ENCODE measurements at places on chromosomes 5 and 9. TPM values are rescaled to one million over a fixed set of nuclear protein-coding genes. Genes with fewer than 3 reads are reported as not detected.

- no peak overlapping the region for H3K4me3 ChIP-seq
- peaks cover 13% of the 10 kb centered on the region for H3K27me3 ChIP-seq
- no peak for DNase-seq
- no peaks in the 10 kb centered on the region for H3K4me1 ChIP-seq
- H3K36me3 ChIP-seq: no peaks in the 10 kb centered on the region
Measured at GRCh38 chr9:124629600-124629999, 122.4 kb upstream of the NR5A1 start.

GRCh38 chr5:51383131-51384121 lies at the start of gene ISL1:
Gene ISL1 (plus strand): TSS chr5:51383448. CDS start chr5:51383672, 224 bp downstream.
- peaks cover 98% of the 10 kb centered on the region for H3K27me3 ChIP-seq
- H3K4me1 ChIP-seq: peaks cover 35% of the 10 kb centered on the region
- no peak within 1 kb of the TSS for H3K27ac ChIP-seq
- peak; percentile 23 for DNase-seq
- no peaks in the 10 kb centered on the region for H3K36me3 ChIP-seq

GRCh38 chr5:1218351-1219080 lies 6.7 kb upstream of the SLC6A18 start:
- no peak overlapping the region for H3K27ac ChIP-seq
- H3K4me3 ChIP-seq: no peak overlapping the region
- H3K4me1 ChIP-seq: no peaks in the 10 kb centered on the region
- no peak for DNase-seq

DNA sequence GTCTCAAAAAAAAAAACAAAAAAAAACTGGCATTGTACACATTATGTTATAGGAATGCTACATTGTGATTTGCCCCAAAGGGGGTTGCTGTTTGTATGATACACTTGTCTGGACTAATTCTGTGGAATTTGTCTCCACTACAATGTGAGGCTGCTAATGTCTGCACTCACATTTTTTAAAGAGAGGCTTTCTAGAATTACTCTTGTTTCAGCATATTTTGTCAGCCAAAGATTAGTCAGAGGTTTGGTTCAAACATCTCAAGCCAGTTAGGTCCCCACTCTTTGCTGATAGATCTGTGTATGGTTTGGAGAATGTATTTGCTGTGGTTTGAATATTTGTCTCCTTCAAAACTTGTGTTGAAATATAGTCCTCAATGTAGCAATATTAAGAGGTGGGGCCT lies 59.3 kb upstream of the ZNF169 start:
- no peak overlapping the region for H3K4me3 ChIP-seq
- no peak for DNase-seq
- H3K27me3 ChIP-seq: peaks cover 6% of the 10 kb centered on the region
- peaks cover 9% of the 10 kb centered on the region for H3K36me3 ChIP-seq

DNA sequence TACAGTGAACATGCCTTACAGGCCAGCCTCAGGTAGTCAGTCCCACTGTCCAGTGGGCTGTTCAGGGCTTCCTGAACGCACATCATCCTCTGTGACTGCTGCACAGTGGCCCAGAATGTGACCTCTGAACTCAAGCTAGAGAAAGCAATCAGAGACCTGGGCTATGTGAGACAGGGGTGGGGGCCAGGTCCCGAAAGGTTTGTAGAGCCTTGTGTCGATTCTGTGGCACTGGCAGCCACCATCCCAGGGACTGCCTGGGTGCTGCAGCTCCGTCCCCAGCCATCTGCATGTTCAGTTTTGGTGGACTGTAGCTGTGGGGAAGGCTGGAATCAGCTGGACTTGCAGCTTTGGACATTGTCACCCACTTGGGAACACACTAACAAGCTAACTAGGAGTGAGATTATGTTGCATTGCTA lies 47.7 kb downstream of the MVB12B start:
- no peaks in the 10 kb centered on the region for H3K36me3 ChIP-seq
- no peak overlapping the region for H3K4me3 ChIP-seq
- H3K4me1 ChIP-seq: peaks cover 28% of the 10 kb centered on the region
- H3K27ac ChIP-seq: no peak overlapping the region
- no peak for DNase-seq
- H3K27me3 ChIP-seq: peaks cover 11% of the 10 kb centered on the region

DNA sequence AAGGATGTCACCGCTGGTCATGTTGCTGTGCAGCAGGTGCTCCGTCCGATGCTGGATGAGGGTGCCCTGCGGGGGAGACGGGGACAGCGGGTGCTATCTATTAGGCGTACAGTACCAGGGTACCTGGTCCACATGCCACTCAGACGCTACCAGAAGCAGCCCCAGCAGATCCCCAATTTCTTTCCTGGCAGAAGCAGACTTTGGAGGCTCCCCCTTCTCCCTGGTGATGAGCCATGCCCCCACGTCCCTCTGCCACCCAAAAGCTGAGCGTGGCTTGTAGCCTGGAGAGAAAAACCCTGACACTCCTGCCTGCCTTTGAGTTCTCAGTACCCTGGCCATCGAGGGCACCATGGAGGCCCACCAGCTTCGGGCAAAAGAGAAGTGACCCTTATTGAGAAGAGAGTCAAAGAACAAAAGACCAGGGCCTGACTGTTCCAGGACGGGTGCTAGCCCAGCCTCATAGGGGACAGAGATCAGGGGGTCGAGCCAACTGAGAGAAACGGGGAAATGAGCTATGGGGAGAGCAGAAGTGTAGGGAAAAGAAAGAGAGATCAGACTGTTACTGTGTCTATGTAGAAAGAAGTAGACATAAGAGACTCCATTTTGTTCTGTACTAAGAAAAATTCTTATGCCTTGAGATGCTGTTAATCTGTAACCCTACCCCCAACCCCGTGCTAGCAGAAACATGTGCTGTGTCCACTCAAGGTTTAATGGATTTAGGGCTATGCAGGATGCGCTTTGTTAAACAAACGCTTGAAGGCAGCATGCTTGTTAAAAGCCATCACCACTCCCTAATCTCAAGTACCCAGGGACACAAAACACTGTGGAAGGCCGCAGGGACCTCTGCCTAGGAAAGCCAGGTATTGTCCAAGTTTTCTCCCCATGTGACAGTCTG lies 62.0 kb upstream of the ZNF354B start:
- no peaks in the 10 kb centered on the region for H3K36me3 ChIP-seq
- DNase-seq: no peak
- no peaks in the 10 kb centered on the region for H3K27me3 ChIP-seq
- no peak overlapping the region for H3K27ac ChIP-seq
- H3K4me1 ChIP-seq: no peaks in the 10 kb centered on the region

DNA sequence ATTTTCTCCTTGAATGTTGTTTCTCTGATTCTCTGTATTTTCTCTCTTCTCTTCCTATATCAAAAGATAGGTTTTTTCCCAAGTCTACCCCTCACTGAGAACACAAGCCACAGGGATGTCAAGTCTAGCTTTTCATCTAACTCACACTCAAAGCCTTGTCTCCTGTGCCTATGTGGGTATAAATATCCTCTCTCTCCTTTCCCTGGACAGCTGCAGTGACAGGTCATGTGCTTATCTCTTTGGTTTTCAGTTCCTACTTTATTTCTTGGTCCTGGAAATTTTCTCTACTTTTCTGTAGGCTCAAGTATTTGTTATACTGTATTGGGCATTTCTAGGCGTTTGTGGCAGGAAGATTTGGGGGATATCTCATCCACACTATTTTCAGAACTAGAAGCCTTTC lies 182.4 kb upstream of the MVB12B start:
- no peak overlapping the region for H3K4me3 ChIP-seq
- H3K27me3 ChIP-seq: peaks cover 50% of the 10 kb centered on the region
- DNase-seq: no peak
- H3K36me3 ChIP-seq: peaks cover 3% of the 10 kb centered on the region
- H3K27ac ChIP-seq: no peak overlapping the region

DNA sequence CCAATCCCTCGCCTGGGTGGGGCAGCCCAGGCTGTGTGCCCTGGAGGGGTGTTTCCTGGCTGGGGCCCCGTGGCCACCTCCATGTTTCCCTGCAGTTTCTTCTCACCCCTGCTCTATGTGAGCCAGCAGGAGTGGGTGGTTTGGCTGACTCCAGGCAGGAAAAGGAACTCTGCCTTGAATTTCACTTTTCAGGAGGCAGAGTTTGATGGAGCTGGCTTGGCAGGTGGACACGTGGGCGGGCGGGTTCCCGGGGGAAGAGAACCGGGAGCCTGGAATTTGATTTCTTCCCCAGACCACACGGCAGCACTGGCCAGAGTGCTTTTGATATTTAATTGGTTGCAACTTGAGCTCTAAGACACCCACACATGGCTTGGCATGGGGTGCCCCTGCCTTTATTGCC lies 119.8 kb upstream of the PANK3 start:
- DNase-seq: no peak
- H3K36me3 ChIP-seq: no peaks in the 10 kb centered on the region
- no peak overlapping the region for H3K4me3 ChIP-seq
- H3K27me3 ChIP-seq: peaks cover 13% of the 10 kb centered on the region

- no peak for DNase-seq
- no peak overlapping the region for H3K27ac ChIP-seq
- no peak overlapping the region for H3K4me3 ChIP-seq
- H3K36me3 ChIP-seq: no peaks in the 10 kb centered on the region
Measured at GRCh38 chr9:34459941-34460340, 1.3 kb downstream of the DNAI1 start.

DNA sequence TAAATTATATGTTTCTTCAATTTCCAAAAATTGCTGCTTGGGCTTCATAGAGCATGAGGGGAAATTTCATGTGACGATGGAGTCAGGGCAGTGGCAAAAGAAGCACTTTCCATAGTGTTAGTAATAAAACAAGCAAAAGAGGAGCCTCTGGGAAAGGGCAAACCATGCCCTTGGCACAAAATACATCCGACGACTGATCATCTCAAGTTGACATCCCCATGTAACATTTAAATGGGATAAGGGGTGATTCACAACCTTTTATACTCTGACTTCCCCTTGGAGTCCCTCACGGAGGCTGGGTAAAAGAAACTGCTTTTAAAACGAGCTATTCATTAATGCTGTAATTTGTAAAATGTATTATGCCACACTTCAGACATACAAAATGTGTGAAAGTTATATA lies 161.4 kb upstream of the DMRT1 start:
- no peak overlapping the region for H3K4me3 ChIP-seq
- peaks cover 23% of the 10 kb centered on the region for H3K4me1 ChIP-seq

DNA sequence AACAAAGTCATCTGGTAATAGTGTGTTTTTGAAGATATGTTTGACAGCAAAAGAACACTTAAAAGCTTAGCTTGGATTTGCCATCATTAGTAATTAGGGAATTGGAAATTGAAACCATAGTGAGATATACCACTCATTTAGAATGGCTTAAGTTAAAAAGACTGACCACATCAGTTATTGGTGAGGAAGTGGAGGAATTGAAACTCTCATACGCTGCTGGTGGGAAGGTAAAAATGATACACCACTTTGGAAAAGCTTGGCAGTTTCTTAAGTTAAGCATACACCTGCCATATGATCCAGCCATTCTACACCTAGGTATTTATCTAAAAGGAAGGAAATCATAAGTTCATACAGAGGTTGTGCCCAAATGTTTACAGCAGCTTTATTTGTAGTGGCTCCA lies 213.2 kb downstream of the TRIO start:
- no peak for DNase-seq
- H3K27ac ChIP-seq: no peak overlapping the region
- H3K27me3 ChIP-seq: no peaks in the 10 kb centered on the region
- no peak overlapping the region for H3K4me3 ChIP-seq

- H3K27ac ChIP-seq: no peak overlapping the region
- no peak overlapping the region for H3K4me3 ChIP-seq
- H3K4me1 ChIP-seq: no peaks in the 10 kb centered on the region
- DNase-seq: no peak
- H3K27me3 ChIP-seq: peaks cover 4% of the 10 kb centered on the region
- no peaks in the 10 kb centered on the region for H3K36me3 ChIP-seq
Measured at GRCh38 chr5:7801891-7802614, 48.9 kb downstream of the CFAP90 start.

DNA sequence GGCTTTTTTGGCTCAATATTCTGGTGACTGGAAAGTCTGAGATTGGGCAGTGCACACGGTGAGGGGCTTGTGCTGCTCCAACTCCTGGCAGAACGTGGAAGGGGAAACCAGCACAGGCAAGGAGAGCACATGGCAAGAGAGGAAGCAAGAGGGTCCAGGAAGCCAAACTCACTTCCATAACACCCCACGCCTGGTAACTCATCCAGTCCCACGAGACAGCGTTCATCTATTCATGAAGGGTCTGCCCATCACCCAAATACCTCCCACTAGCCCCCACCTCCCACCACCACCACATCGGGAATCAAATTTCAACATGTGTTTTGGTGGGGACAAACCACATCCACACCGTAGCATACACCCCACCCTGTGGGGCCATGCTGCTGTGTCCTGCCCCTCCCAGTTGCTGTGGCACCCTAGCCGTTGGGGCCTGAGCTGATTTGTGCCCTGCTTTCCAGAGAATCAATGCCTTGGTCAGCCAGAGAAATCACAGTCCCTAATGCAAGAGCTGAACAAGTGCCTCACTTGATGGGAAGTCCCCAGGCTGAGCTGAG lies 27.3 kb downstream of the PROP1 start:
- H3K4me1 ChIP-seq: no peaks in the 10 kb centered on the region
- no peak overlapping the region for H3K4me3 ChIP-seq
- no peaks in the 10 kb centered on the region for H3K36me3 ChIP-seq

DNA sequence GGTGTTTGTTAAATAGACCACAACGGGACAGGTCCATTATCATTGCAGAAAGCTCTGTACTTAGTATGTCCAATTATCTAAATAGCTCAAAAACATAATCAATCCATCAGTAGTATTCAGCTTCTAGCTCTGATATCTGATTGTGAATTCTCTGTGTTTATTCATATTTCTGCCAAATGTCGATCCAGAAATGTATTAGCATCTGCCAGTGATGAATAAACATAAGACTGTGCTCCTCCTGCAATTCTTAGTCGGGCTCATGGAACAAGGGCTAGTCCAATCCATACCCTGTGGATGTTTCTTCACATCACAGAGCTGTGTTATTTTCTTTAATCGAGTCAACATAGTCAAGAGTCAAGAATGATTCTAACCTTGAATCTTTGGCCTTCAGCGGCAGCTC lies 1612.1 kb upstream of the WWC1 start:
- no peaks in the 10 kb centered on the region for H3K27me3 ChIP-seq
- DNase-seq: no peak
- no peak overlapping the region for H3K4me3 ChIP-seq

DNA sequence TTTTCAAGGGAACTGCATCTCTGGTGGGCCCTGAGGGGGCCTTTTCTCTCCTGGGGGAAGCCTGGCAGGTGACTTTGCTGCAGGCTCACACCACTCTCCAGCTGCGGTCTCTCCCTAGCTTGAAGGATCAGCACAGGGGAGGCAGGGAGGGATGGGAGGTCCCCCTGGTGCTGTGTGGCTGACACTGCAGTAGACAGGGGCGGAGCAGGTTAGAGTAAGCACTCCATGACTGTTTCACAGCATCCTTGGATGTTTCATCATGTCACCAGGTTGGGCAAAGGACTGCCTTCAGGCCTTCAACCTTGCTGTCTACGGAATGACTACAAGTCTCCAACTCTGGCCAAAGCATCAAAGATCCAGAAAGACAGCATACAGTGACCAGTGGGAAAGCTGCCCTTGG lies 470.7 kb downstream of the CDK5RAP2 start:
- H3K36me3 ChIP-seq: no peaks in the 10 kb centered on the region
- no peak overlapping the region for H3K27ac ChIP-seq
- DNase-seq: no peak
- H3K27me3 ChIP-seq: peaks cover 5% of the 10 kb centered on the region

PHF24 gene
- 1.00 TPM for total RNA-seq

PDGFRB gene
- total RNA-seq: 0.34 TPM

PHYHD1 gene
- total RNA-seq: 1.9 TPM

UBLCP1 gene
- total RNA-seq: 40.2 TPM

Measured in activated T-cell treated with anti-CD3 and anti-CD28 coated beads, Interleukin-2, amount 50 U/mL, for 72 hours (primary cell).